Stimulated activated CD4-positive, alpha-beta T cell treated with anti-CD3 and anti-CD28 coated beads, Interleukin-12 subunit alpha, Interleukin-12 subunit beta, amount 100 ng/mL, for 4 hours (primary cell): ENCODE measurements at places on chromosomes 4 and X.
A peak's percentile ranks its signal among the peaks of the same experiment; 100 is the strongest.

- no peak for DNase-seq
These were observed 590.1 kb downstream of the RAB28 start for GRCh38 chr4:12894062-12894461.

GRCh38 chrX:15953801-15954200, 99.2 kb upstream of the AP1S2 start:
- DNase-seq, result no peak

DNA sequence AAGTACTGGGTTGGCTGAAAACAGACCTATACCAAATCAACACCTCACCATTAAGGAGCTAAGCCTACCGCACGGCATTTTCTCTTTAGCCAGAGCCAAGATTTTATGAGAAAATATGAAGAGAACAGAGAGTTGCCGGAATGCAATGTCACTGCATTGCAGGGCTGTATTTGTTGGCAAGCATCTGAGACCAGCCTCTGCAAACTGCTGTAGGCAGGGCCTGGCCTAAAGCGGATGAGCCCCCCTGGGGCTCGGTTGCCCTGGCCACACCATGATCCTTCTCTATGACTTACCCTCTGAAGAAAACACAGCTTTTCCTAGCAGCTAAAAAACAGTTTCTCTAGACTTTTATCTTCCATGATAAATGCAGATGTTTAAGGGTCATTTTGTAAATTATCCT, 120.5 kb upstream of the SORBS2 start:
- DNase-seq, result no peak

DNA sequence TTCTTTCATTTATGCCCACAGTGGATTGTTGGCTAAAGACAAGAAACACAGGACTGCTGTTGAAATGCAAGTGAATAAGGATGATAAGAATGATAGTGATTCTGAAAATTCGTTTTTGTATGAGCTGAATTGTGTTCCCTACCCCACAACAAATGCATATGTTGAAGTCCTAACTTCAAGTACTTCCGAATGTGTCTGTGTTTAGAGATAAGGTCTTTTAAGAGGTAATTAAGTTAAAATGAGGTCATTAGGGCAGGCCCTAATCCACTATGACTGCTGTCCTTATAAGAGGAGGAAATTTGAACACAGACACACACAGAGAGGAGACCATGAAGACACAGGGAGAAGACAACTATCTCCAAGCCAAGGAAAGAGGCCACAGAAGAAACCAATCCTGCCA, 126.6 kb upstream of the ACSL4 start:
- DNase-seq, result no peak

DNA sequence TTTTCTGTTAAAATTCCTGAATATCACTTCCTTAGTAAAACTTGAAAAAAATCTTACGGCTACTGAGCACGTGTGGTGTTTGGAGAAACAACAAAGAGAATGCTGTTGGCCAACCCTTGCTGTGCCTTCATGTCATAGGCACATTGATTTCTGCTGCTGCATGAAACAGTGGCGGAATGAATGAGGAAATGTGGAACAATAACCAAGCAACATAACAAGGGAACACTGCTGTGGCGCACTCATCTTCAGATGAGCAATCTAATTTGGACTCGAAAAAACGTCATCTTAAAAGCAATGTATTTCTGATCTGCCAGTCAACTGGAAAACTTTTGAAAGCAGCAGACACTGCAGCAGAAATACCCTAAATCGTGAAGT, 51.4 kb downstream of the PROM1 start:
- DNase-seq, result no peak

DNA sequence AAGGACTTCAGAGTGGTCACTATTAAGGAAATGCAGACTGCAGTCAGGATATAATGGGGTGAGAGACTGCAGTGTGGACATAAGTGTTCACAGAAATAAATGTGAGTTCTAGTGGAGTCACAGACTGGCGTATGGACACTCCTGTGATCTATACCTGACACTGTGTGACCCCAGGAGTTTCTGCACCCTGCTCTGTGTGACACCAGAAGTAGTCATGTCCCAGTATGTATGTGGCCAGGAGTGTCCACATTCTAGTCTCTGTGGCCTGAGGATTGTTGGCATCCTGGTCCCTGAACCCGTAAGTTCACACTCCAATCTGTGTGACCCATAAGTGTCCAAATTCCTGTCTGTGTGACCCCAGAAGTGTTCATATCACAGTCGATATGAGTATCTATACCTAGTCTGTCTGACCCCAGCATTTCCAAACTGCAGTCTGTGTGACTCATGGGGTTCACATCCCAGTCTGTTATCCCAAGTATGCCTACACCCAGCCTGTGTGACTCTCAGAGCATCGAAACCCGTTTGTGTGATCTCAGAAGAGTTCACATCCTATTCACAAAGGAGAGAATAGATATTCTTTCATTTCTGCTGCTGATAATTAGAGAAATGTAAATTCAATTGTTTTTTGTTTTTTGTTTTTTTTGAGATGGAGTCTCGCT, 16.3 kb downstream of the WDR13 start:
- no peak for DNase-seq

DNA sequence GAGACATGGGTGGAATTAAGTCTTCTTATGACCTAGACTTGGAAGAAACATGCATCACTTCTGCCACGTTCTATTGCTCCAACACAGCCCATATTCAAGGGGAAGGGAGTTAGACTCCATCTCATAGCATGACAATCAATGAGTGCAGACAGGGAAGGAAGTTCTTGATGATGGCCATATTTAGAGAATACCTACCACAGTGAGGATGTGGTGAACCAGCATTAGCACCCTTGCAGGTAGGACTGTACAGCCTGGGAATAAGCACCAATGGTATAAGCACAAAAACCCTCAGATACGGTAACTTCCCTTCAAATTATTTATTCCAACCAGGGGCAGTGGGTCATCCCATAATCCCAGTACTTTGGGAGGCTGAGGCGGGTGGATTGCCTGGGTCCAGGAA, 29.8 kb downstream of the PAGE2 start:
- no peak for DNase-seq

DNA sequence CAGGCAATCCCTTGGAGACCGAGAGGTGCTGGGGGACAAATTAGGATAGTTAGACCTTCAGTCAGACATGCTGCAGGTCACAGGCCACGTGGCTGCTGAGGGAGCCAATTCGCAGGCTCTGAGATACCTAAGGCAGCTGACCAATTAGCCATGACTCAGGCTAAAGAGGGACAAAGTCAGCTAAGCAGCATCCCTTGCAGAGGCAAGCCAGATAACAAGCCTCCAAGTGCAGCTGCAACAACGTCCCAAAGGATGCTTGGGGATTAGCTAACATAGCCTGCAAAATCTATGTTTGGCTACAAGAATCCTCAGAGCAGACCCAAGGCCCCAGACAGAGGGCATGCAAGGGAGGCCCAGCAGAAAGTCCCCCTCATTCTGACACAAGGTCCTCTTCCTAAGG, 93.5 kb downstream of the SEL1L3 start:
- no peak for DNase-seq

DNA sequence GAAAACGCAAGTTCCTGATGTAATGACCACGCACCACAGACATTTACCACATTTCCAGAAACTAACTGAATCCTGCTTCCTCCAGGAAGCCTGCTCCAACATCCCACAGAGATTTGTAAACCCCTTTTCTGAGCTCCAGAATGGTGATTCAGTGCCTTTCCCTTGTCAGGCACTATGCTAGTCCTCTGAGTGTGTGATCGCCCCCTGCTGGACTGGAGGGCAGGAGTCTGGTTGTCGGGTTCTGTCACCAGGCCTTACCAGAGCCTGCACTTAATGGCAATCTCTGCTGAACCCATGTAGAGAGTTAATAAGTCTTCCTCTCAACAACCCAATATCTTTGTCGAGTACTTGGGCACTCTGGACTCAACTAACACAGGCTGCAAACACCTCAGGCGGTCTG, 14.5 kb upstream of the KDM5C start:
- DNase-seq, result peak; percentile 16

- no peak for DNase-seq
These were observed 62.9 kb upstream of the SLC34A2 start for GRCh38 chr4:25592736-25593135.

- no peak for DNase-seq
These were observed 341.8 kb upstream of the GALNT7 start for GRCh38 chr4:172826861-172827260.

- DNase-seq, result no peak
These were observed 58.2 kb downstream of the DCX start for GRCh38 chrX:111353793-111354192.

- no peak for DNase-seq
These were observed 226.7 kb upstream of the PRKX start for GRCh38 chrX:3940000-3940610.

GRCh38 chrX:22585831-22586230, 313.1 kb downstream of the CBLL2 start:
- no peak for DNase-seq

GRCh38 chr4:124710911-124711310, 1.6 kb downstream of the ANKRD50 start:
- no peak for DNase-seq

DNA sequence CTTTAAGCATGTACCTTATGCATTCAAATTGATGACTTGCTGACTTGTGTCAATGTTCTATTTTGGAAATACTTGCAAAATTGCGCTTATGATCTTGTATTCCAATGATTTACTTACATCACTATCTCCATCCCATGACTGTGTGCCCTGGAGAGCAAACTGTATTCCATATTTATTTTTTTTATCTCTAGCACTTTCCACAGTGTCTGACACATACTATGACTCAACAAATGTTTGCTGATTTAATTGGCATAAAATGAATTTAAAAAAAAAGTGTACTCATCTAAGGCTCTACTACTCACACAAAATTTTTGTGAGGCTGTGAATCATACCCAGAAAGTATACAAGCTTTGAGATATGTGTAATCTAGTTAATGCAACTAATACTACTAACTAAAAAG, 1066.8 kb upstream of the ADGRL3 start:
- no peak for DNase-seq

GRCh38 chrX:2137882-2138281, 362.9 kb downstream of the DHRSX start:
- DNase-seq, result no peak

DNA sequence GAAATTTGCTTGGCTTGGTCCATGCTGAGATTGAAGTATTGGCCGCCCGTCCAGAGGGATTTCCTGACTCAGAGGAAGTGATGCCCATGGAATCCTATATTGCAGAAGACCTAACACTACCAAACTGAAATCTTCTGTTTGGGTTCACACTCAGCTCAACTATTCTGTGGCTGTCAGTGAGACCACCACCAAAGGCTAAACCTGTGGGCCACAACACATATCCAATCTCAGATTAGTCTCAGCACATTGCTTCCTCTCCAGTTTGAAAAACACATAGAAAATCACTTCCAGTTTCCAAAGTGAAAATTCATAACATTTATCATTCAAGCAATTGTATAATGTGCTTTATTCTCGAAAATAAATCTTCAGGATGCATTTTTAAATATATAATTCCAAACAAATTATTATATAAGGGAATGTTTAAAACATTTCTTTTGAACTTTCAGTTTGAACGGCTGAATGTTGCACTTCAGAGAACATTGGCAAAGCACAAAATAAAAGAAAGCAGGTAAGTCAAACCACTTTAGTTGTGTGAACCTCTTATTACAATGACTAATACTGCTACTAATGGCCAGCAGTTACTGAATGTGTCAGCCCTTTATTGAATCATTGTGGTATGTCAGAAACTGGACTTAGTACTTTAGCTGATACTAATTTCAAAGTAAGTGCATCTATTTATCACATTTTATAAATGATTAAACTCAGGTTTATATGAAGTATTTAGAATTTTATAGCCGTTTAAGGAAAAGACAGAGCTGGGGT, 37.0 kb downstream of the GUCY1A1 start:
- no peak for DNase-seq

- DNase-seq, result no peak
These were observed 20.3 kb upstream of the LUZP4 start for GRCh38 chrX:115269051-115269683.

DNA sequence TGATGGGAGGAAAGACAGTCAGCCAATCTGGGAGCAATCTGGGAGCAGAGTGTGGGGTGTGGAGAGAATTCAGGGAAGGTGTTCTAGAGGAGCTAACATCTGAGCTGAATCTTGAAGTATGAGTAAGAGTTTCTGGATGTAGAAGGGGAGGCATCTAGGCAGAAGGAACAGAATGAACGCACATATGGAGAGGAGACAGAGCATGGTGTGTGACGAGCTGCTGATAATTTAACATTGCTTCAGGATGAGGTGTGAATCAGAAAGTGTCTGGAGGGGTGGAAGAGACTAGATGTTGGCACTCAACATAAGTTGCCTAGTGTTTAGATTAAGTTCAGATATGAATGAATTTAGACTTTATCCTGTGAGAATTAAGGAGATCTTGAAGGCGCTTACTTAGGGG, 58.9 kb downstream of the CPE start:
- DNase-seq, result no peak

DNA sequence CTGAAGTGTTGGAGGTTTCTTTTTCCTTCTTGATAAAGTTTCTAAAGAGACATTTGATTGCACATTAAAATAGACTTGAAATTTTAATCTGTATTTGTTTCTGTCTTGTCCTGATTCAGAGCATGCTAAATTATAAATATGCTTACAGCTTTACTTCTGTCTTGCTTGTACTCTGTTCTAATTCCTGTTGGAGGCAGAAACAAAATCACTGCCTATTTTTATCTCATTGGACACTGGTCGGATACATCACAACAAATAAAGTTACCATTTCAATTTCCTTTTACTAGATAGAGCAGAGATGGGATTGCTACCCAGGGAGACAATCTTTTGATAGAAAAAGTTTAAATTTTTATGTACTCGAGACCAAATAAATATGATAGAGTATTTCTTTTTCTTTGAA, 6.9 kb downstream of the ANK2 start:
- no peak for DNase-seq

GRCh38 chr4:124902001-124902515, 189.5 kb upstream of the ANKRD50 start:
- no peak for DNase-seq

GRCh38 chr4:183180096-183180495, 81.0 kb downstream of the WWC2 start:
- no peak for DNase-seq

DNA sequence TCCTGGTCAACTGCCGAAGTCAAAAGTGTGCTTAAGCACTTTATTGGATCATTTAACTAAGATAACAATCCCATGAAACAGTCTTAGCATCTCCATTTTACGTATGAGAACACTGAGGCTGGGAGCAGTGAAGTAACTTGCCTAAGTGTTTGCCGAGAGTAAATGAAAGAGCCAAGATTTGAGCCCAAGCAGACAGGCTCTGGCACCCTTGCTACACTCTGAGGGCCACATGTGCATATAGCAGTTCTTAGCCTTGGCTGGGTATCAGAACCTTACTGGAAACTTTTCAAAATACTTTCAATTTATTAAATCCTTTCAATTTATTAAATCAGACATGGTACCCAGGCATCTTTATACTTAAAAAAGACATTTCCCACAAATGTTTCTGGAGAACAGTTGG, 225.9 kb downstream of the NR3C2 start:
- DNase-seq, result no peak

- no peak for DNase-seq
These were observed 518.8 kb upstream of the FTHL17 start for GRCh38 chrX:31590581-31591114.

GRCh38 chrX:74924449-74925224, 615 bp downstream of the NEXMIF start:
- DNase-seq, result peak; percentile 20

GRCh38 chrX:24023972-24024669, 2.9 kb downstream of the KLHL15 start:
- no peak for DNase-seq
